Naive B cell (primary cell): ENCODE measurements at places on chromosomes 2 and 18. TPM values are rescaled to one million over a fixed set of nuclear protein-coding genes. Genes with fewer than 3 reads are reported as not detected.
A peak's percentile ranks its signal among the peaks of the same experiment; 100 is the strongest.

DNA sequence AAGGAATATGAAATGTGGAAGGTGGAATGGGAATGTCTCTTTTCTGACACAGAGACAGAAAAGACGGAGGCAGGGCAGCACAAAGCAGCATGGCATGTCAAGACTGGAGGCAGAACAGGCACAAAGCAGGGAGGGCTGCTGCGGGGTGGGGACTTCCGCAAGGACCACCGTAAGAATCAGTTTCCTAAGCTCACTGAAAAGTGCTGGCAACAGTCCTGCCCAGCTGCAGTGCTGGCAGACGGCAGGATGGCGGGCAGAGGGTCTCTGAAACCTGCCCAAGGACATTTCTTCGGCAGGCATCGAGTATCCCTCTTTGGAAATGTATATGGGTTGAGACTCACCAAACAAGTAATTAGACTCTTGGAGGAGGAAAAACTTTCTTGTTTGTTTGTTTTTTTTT is 54.9 kb downstream of the FAM178B start:
- DNase-seq, result no peak
- no peaks in the 10 kb centered on the region for H3K4me1 ChIP-seq
- no peaks in the 10 kb centered on the region for H3K36me3 ChIP-seq
- H3K27ac ChIP-seq, result no peak overlapping the region

DNA sequence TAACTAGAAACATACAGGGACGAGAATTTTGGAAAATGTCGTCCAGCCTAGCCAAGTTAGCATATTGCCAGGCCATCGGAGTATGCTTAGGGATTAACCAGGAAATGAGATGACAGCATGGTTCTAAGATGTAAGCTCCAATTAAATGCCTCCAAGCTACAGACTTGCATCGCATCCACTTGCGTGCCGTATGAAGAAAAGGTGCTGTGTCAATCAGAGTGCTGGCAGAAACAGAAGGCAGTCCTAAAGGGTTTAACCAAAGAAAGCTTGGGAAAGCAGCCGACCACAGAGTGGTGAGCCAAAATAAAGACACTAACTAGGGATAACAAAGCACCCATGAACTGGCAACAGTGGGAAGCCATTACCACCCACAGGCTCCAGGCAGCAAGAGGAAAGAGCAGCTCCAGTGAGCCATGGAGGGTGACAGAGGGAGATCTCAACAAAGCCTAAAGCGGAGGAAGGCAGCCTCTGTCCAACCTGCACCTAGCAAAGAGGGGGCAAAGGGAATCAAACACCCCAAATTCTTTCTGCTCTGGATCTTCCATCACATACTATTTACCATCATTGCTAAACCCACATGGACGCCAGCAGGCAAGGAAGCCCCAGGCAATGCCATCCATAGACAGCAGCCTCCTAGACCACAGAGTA is 27.6 kb upstream of the SOCS6 start:
- peaks cover 10% of the 10 kb centered on the region for H3K27me3 ChIP-seq
- H3K36me3 ChIP-seq, result no peaks in the 10 kb centered on the region
- DNase-seq, result no peak
- no peak overlapping the region for H3K4me3 ChIP-seq
- no peak overlapping the region for H3K27ac ChIP-seq
- H3K4me1 ChIP-seq, result no peaks in the 10 kb centered on the region

DNA sequence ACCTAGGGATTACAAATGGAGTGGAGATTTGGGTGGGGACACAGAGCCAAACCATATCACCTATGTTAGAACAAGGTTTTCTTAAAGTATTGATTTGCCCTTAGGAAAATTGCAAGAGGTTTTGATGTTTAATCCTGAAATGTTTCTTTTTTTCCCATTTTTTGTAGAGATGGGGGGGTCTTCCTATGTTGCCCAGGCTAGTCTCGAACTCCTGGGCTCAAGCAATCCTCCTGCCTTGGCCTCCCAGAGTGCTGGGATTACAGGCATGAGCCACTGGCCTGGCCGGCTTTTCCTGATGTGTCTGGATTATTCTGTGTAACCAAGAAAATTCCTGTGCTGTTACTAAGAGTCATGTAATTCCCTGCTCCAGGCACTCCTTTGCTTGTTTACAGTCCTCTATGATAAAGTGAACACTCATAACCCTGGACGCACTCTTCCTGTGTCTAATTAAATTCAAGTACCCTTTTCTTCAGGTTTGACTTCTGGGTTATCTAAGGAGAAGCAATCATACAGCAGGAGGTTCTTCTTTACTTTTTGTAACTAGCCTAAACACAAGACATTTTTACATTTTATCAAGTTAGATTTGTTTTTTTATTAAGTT is 15.0 kb upstream of the CTDP1 start:
- H3K4me1 ChIP-seq, result no peaks in the 10 kb centered on the region
- peaks cover 8% of the 10 kb centered on the region for H3K27me3 ChIP-seq
- H3K27ac ChIP-seq, result no peak overlapping the region

DNA sequence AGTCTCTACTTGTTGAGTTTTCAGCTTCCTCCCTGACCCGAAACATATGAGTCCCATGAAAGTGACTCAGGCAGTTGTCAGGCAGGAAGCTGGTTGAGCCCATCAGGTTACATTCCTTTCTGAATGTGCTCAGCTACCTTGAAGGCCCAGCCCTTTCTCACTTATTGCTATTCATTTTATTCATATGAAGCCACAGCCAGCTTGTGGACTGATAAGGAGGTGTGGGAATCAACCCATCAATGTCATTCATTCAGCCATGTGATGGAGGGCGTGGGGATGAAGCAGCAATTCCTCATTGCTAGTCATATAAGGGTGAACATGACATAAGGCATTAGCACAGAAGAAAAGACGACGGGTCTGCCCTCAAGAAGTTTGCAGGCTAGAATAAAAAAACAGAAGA is 5.3 kb upstream of the VPS4B start:
- no peak for DNase-seq
- peaks cover 9% of the 10 kb centered on the region for H3K4me1 ChIP-seq
- peaks cover under 1% of the 10 kb centered on the region for H3K36me3 ChIP-seq
- H3K27me3 ChIP-seq, result peaks cover 27% of the 10 kb centered on the region

Gene SERPINB3
- polyA plus RNA-seq, result not detected

Gene GNLY
- polyA plus RNA-seq, result 6.3 TPM

DNA sequence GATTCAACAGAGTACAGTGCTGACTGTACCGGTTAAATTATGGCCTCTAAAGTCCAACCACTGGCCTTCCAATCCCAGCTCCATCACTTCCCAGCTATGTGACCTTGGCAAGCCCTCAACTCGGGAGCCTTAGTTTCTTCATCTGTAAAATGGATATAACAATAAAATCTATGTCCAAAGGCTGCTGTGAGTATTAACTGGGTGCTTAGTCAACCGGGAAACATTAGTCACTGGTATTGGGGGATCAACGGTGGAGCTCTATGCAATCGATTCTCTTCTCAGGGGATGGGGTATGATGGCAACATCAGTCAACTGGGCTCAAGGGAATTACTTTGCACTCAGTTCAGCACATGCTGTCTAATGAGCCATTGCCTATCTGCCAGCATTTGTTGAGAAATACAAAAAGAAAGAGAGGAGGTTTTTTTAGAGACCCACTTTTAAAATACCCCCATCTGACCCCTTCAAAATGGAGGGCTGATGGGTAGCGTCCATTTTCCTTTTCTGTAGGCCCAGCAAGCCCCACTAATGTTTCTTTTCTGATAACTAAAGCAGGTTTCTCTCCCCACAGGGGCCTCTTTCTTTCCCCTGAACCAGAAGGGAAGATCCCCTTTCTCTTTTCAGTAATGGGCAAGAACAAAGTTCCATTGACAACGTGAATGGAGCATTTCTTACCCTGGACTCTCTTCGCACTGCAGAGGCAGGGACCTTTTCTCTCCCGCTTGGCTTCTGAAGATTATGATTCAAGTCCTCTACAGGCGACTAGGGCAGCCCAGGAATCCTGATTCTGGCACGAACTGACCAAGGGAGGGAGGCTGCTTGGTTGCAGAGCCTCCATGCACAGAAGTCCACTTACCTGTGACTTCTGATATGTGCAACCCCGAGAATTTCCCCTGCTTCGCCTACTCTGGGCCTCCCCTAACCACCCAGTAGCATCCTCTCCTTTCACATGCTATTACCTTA is 8.7 kb upstream of the AGFG1 start:
- H3K27ac ChIP-seq, result no peak overlapping the region
- DNase-seq, result no peak
- no peaks in the 10 kb centered on the region for H3K27me3 ChIP-seq
- H3K4me3 ChIP-seq, result peak overlapping the region; percentile 51
- no peaks in the 10 kb centered on the region for H3K36me3 ChIP-seq

Gene FBXO36
- 0.92 TPM for polyA plus RNA-seq

GRCh38 chr2:46610021-46610420 is 130.7 kb downstream of the TMEM247 start:
- DNase-seq, result no peak
- no peak overlapping the region for H3K4me3 ChIP-seq
- H3K36me3 ChIP-seq, result peaks cover 14% of the 10 kb centered on the region
- H3K27ac ChIP-seq, result no peak overlapping the region
- no peaks in the 10 kb centered on the region for H3K27me3 ChIP-seq

Gene REG3G
- not detected for polyA plus RNA-seq

DNA sequence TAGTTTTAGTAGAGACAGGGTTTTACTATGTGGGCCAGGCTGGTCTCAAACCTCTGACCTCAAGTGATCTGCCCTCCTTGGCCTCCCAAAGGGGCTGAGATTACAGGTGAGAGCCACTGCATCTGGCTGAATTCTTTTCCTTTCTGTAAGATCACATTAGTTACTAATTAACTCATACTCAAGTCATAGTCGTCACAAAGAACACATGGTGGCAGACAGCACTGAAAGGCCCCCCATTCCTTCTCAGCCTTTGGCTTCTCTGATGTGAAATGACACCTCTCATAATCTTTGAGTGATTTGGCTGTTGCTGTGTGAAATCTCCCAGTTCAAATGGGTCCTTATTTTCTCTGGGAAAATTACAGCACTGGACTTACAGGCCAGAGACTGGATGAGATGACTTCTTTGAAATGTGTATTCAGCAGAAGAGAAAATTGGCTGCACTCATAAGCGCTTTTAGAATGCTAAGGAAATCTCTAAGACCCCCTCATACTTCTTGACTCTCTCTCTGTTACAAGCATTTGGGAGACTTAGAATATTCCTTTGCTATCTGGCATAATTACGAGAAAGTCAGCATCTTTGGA is 764.8 kb downstream of the RNF144A start:
- DNase-seq, result no peak
- no peak overlapping the region for H3K4me3 ChIP-seq
- no peaks in the 10 kb centered on the region for H3K27me3 ChIP-seq
- H3K4me1 ChIP-seq, result no peaks in the 10 kb centered on the region
- no peaks in the 10 kb centered on the region for H3K36me3 ChIP-seq

DNA sequence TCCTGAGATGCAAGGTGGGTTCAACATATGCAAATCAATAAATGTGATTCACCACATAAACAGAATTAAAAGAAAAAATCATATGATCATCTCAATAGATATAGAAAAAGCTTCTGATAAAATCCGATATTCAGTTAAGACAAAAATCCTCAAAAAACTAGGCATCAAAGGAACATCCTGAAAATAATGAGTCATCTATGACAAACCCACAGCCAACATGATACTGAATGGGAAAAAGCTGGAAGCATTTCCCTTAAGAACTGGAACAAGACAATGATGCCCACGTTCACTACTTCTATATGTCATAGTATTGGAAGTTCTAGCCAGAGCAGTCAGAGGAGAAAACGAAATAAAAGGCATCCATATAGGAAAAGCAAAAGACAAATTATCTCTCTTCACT is 80.4 kb downstream of the MYO3B start:
- H3K4me1 ChIP-seq, result no peaks in the 10 kb centered on the region
- peaks cover 14% of the 10 kb centered on the region for H3K27me3 ChIP-seq
- DNase-seq, result no peak
- H3K4me3 ChIP-seq, result no peak overlapping the region
- H3K36me3 ChIP-seq, result peaks cover 5% of the 10 kb centered on the region
- no peak overlapping the region for H3K27ac ChIP-seq

DNA sequence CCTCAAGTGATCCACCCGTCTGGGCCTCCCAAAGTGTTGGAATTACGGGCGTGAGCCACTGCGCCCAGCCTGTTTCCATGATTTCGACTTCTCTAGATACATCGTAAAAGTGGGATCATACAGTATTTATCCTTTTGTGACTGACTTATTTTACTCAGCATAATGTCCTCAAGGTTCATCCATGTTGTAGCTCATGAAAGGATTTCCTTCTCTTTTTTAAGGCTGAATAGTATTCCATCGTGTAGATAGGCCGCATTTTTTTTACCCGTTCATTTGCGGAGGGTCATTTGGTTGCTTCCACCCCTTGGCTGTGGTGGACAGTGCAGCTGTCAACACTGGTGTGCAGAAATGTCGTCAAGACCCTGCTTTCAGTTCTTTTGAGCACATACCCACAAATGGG is 48.8 kb upstream of the SMAD7 start:
- H3K4me3 ChIP-seq, result no peak overlapping the region
- H3K4me1 ChIP-seq, result peaks cover 1% of the 10 kb centered on the region
- H3K27me3 ChIP-seq, result peaks cover 12% of the 10 kb centered on the region

GRCh38 chr2:69067026-69067630 is 54.1 kb downstream of the ANTXR1 start:
- DNase-seq, result no peak
- H3K36me3 ChIP-seq, result no peaks in the 10 kb centered on the region
- no peak overlapping the region for H3K4me3 ChIP-seq
- no peaks in the 10 kb centered on the region for H3K4me1 ChIP-seq
- peaks cover 6% of the 10 kb centered on the region for H3K27me3 ChIP-seq
- H3K27ac ChIP-seq, result no peak overlapping the region

DNA sequence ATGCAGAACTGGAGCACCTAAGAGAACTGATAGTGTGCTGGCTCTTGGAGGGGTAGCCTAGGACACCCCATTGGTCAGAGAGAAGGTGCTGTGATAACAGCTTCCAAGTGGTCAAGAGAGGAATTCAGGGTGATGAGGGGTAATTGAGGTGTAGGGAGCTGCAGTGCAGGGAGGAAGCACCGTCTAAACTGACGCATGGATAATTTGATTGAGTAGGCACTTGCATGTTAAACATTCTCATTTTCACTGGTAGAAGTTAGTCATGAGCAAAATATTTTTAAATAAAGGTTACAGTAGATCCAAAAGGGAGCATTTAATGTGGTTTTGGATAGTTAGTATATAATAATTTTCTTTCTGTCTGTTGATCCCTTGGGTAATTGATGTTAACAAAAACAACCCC is 155.1 kb upstream of the TCF4 start:
- H3K27ac ChIP-seq, result no peak overlapping the region
- no peak for DNase-seq
- no peaks in the 10 kb centered on the region for H3K4me1 ChIP-seq
- H3K4me3 ChIP-seq, result no peak overlapping the region

DNA sequence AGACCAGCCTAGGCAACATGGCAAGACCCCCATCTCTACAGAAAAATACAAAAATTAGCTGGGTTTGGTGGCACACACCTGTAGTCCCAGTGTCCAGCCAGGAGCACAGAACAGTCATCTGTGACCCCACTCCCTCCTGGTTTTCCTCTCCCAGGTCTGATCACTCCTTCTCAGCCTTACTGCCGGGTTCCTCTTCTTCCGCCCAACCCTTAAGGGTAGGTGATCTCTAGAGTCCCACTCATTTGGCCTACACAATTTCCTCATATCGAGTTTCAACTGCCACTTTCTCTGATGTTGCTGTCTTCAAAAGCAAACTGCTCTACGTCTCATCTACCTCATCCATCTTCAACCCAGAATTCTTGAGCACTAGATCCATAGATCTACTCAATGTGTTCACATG is 13.4 kb upstream of the MAT2A start:
- no peak for DNase-seq
- H3K4me1 ChIP-seq, result peaks cover 9% of the 10 kb centered on the region
- H3K4me3 ChIP-seq, result no peak overlapping the region
- peaks cover 10% of the 10 kb centered on the region for H3K27me3 ChIP-seq
- no peak overlapping the region for H3K27ac ChIP-seq

Gene IHH
- not detected for polyA plus RNA-seq
